ENCODE measurements at places on chromosomes 6 and 20. TPM values are rescaled to one million over a fixed set of nuclear protein-coding genes. Genes with fewer than 3 reads are reported as not detected.
A peak's percentile ranks its signal among the peaks of the same experiment; 100 is the strongest.

DNA sequence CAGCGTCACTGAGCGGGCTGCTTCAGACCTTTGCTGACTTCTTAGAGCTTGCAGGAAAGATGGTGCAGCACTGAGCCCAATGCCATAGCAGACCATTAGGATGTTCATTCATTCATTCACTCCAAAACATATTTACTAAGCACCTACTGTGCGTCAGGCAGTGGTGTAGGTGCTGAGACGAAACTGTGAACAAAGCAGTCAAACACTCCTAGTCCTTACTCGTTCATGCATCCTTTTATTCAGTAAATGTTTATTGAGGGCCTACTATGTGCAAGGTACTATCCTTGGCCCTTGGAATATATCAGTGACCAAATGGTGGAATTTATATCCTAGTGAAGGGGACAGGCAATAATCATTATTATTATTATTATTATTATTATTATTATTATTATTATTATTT lies 76.6 kb downstream of the TOX2 start:
- H3K36me3 ChIP-seq = no peaks in the 10 kb centered on the region
- no peak overlapping the region for H3K4me3 ChIP-seq
- no peaks in the 10 kb centered on the region for H3K27me3 ChIP-seq
- H3K27ac ChIP-seq = no peak overlapping the region

- peaks cover 49% of the 10 kb centered on the region for H3K36me3 ChIP-seq
- H3K4me3 ChIP-seq = no peak overlapping the region
- H3K4me1 ChIP-seq = no peaks in the 10 kb centered on the region
- DNase-seq = no peak
- no peak overlapping the region for H3K27ac ChIP-seq
These were observed 33.5 kb downstream of the WDR27 start for GRCh38 chr6:169668203-169668847.

Gene SGK2
- 20.7 TPM for total RNA-seq

GRCh38 chr6:44044940-44045671 lies 82.1 kb downstream of the MRPL14 start:
- no peak overlapping the region for H3K4me3 ChIP-seq
- no peaks in the 10 kb centered on the region for H3K27me3 ChIP-seq
- peak overlapping the region; percentile 57 for H3K27ac ChIP-seq
- DNase-seq = no peak
- H3K36me3 ChIP-seq = no peaks in the 10 kb centered on the region

Gene C20orf202
- total RNA-seq = 0.99 TPM

DNA sequence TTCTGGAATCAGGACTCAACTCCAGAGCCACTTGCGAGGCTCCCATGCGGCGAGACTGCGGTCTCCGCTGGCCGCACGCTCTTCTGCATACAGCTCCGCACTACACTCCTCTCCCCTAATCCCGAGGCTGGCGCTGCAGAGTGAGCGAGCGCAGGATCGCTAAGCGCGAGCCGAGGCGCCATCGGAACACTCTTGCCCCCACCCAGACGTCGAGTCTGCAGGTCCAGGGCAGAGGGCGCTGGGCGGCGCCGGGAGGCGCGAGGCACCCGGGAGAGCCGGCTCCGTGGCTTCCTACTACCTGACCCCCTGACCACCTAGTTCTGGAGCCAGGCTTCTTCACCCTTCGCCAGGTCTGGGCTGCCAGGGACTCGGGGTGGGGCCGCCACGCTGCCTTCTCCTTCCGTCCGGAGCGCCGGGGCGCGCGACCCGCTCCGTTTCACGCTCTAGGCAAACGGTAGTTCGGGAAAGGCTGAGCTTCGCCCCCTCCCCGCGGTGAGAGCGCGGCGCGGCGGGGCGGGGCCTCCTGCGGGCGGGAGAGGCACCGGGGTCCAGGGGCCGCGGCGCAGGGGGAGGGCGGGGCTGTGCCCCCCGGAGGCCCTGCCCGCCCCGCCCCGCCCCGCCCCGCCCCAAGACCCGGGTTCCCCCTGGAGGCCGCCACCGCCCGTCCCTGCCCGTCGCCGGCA lies 5.4 kb upstream of the TUBB2A start:
- peaks cover 20% of the 10 kb centered on the region for H3K4me1 ChIP-seq
- no peaks in the 10 kb centered on the region for H3K27me3 ChIP-seq

DNA sequence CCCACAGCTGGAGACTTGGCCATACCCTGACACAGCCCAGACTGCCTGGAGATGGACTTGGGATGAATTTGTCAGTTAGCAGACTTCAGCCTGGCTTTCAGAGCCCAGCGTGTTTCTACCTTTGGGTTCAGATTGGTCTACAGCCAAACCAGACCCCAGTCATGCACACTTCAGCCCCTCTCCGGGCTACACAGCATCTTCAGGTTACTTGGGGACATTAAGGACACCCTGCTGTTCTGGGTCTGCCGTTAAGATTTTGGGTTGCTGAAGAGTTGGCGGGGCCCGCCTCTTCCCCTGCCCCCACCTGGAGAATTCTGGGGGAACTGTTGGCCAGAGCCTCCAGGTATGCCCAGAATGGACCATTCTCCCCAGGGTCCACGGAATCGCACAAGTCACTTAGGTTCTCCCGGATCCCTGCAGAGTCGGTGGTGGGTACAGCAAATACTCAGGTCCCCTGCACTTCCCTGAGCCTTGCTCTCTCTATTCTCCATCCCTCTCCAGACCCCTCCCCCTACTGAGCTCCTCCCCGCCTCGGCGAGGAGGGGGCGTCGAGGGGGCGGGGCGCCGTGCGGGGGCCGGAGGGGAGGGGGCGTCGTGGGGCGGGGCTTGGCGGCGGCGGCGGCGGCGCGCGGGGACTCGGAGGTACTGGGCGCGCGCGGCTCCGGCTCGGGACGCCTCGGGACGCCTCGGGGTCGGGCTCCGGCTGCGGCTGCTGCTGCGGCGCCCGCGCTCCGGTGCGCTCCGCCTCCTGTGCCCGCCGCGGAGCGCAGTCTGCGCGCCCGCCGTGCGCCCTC lies at the start of gene PTK7:
TSS of gene PTK7 (plus strand) at position 645 of the 794 bp plus-strand sequence. CDS start 175 bp downstream, outside the sequence.
- peak within 1 kb of the TSS; percentile 91 for H3K4me3 ChIP-seq
- peaks cover 40% of the 10 kb centered on the region for H3K36me3 ChIP-seq
- peak within 1 kb of the TSS; percentile 83 for H3K27ac ChIP-seq
- no peaks in the 10 kb centered on the region for H3K27me3 ChIP-seq
- DNase-seq = peak; percentile 96

DNA sequence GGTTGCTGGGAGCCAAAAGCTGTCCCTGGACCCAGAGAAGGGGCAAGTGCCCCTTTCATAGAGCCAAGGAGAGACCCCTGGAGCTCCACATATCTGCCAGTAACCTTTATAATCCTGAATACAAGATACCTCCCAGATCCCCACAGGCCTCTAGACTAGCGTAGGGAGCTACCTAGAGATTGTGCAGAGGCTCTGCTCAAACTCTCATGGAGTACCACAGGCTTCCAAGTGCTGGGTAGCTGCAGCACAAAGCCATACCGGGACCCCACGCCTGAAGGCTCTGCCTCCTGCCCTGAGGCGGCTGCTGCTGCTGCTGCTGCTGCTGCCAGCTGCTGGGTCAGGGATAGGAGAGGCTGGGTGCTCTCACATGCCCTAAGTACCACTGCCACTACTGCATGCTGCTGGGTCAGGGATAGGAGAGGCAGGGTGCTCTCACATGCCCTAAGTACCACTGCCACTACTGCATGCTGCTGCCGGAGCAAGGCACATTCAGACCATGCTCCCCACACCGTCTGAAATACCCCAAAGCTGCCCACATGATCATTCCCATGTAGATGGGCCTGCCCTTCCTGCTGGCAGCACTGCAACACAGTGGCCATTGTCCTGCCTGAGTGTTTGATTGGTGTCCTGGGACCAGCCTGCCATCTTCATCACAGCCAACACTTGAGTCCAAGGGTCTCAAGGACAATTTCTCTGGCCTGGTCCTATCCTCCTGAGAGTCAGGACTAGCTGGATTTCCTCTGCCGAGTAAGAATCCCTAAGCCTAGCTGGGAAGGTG lies 1434.3 kb upstream of the ADGRB3 start:
- no peak for DNase-seq
- no peak overlapping the region for H3K4me3 ChIP-seq
- no peak overlapping the region for H3K27ac ChIP-seq
- H3K27me3 ChIP-seq = no peaks in the 10 kb centered on the region
- no peaks in the 10 kb centered on the region for H3K4me1 ChIP-seq

- H3K27me3 ChIP-seq = no peaks in the 10 kb centered on the region
- DNase-seq = no peak
- no peak overlapping the region for H3K27ac ChIP-seq
- no peaks in the 10 kb centered on the region for H3K36me3 ChIP-seq
- H3K4me3 ChIP-seq = peak overlapping the region; percentile 62
These were observed 1.4 kb upstream of the CEP43 start for GRCh38 chr6:166997768-166998255.

GRCh38 chr6:45789238-45789637 lies 226.4 kb downstream of the CLIC5 start:
- no peak overlapping the region for H3K27ac ChIP-seq
- no peak overlapping the region for H3K4me3 ChIP-seq
- H3K27me3 ChIP-seq = peaks cover 33% of the 10 kb centered on the region

DNA sequence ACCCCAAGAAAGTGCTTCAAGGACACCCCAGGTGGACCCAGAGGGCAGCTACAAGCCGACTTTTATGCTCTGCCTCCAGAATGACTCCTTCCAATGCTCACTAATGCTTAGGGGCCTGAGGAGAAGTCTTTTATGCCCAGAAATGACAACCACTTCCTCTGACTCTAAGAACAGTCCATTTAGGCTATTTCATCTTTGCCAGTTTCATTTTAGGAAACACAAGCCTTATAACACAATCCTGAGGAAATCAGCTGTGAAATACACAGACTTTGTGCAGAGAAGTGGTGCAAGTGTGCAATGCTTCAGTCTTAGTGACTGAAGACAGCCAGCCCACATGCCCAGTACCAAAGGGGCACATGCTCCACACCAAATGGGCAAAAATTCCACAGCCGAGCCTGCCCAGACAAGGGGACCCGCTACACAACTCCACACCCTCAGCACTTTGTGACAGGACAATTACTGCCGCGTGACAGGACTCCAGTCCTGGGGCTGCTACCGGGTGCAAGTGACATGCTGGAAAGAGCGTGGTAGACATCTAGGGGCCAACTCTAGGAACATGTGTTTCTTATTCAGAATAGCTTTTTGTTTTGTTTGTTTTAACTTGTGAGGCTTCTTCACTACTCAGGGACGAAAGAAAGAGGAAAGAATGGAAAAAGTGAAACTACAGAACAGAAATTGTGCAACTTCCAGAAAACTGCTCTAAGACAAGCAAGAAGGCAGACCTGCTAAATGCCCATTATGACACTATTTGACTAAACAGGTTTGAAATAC lies 28.2 kb upstream of the PLAGL1 start:
- no peak overlapping the region for H3K4me3 ChIP-seq
- no peak for DNase-seq
- H3K27ac ChIP-seq = no peak overlapping the region
- no peaks in the 10 kb centered on the region for H3K36me3 ChIP-seq
- no peaks in the 10 kb centered on the region for H3K4me1 ChIP-seq

Gene ASIP
- 3.5 TPM for total RNA-seq

- no peaks in the 10 kb centered on the region for H3K36me3 ChIP-seq
- H3K4me1 ChIP-seq = no peaks in the 10 kb centered on the region
- H3K27ac ChIP-seq = no peak overlapping the region
- DNase-seq = no peak
- H3K27me3 ChIP-seq = no peaks in the 10 kb centered on the region
These were observed 96.0 kb downstream of the MAP3K5 start for GRCh38 chr6:136696238-136696637.

GRCh38 chr6:5566718-5567117 lies 305.4 kb downstream of the FARS2 start:
- no peak overlapping the region for H3K4me3 ChIP-seq
- DNase-seq = no peak
- H3K4me1 ChIP-seq = no peaks in the 10 kb centered on the region
- no peak overlapping the region for H3K27ac ChIP-seq
- H3K36me3 ChIP-seq = no peaks in the 10 kb centered on the region
- no peaks in the 10 kb centered on the region for H3K27me3 ChIP-seq
